ENCODE measurements at places on chromosomes 16 and 17. TPM values are rescaled to one million over a fixed set of nuclear protein-coding genes. Genes with fewer than 3 reads are reported as not detected.

GRCh38 chr17:50956750-50957523 lies 90.8 kb upstream of the TOB1 start:
- H3K36me3 ChIP-seq = no peaks in the 10 kb centered on the region
- H3K27ac ChIP-seq = no peak overlapping the region
- H3K4me3 ChIP-seq = no peak overlapping the region
- peak; percentile 85 for DNase-seq
- peaks cover 19% of the 10 kb centered on the region for H3K4me1 ChIP-seq
- H3K27me3 ChIP-seq = no peaks in the 10 kb centered on the region

The FSCN2 gene
- total RNA-seq = 0.28 TPM

The FUS gene
- total RNA-seq = 127 TPM

The PDIA2 gene
- total RNA-seq = 0.53 TPM

DNA sequence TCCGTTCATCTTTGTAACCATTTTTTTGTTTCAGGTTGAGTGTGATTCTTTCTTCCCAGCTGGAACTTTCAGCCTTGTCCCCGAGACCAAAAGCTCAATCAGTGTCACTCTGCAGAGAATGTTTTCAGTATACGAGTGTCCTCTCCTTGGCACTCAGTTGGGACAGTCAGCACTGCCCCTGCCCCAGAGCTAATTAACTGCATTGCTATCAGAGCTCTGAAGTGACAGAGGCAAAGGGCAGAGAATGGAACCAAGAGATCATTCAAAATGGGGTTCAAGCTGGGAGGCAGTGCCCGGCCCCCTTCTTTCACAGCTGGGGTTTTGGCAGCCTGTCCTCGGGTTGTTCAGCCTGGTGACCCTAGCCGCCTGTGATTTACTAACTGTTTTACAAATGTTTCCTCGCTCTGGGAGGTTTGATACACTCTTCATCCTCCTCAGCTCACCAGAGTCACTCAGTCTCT lies 195.9 kb upstream of the TBX2 start:
- no peak overlapping the region for H3K4me3 ChIP-seq
- H3K36me3 ChIP-seq = no peaks in the 10 kb centered on the region
- DNase-seq = peak; percentile 29
- no peak overlapping the region for H3K27ac ChIP-seq

GRCh38 chr17:17347956-17348871 lies 45.0 kb downstream of the NT5M start:
- no peaks in the 10 kb centered on the region for H3K27me3 ChIP-seq
- H3K4me1 ChIP-seq = no peaks in the 10 kb centered on the region
- H3K4me3 ChIP-seq = no peak overlapping the region

The DYNLL2 gene
- 52.6 TPM for total RNA-seq
